ENCODE measurements at places on chromosomes 12 and 14. TPM values are rescaled to one million over a fixed set of nuclear protein-coding genes. Genes with fewer than 3 reads are reported as not detected.

The NPAS3 gene
- 4.5 TPM for polyA plus RNA-seq

The SLC4A8 gene
- 3.6 TPM for polyA plus RNA-seq

The GLIPR1L1 gene
- polyA plus RNA-seq, result not detected

The NDUFA12 gene
- 130 TPM for polyA plus RNA-seq

The LRRC23 gene
- 11.9 TPM for polyA plus RNA-seq

The AHNAK2 gene
- 33.5 TPM for polyA plus RNA-seq

- peak overlapping the region; percentile 75 for H3K27ac ChIP-seq
- H3K36me3 ChIP-seq, result peaks cover 56% of the 10 kb centered on the region
- DNase-seq, result peak; percentile 19
- H3K27me3 ChIP-seq, result no peaks in the 10 kb centered on the region
Measured at GRCh38 chr14:91996948-91997371, 42.9 kb downstream of the TRIP11 start.

DNA sequence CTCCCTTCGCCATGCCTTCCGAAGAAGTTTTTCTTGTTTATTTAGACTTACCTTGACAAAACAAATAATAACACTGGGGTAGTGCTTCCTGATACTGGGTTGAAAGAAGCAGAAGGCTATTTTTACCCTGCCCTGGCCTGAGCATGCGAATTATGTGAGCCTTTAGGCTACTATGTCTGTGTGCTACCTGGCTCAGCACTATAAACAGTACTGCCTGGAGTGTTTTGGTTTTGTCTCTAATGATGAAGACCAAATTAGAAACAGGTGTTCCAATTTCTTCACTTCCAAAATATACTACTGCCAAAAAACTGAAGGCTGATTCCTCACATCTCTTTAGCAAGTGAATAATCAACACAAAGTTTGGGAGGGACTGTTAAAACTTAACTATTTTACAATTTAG lies 7.6 kb upstream of the OVCH1 start:
- DNase-seq, result no peak
- no peak overlapping the region for H3K27ac ChIP-seq
- no peaks in the 10 kb centered on the region for H3K4me1 ChIP-seq
- H3K27me3 ChIP-seq, result no peaks in the 10 kb centered on the region
- no peaks in the 10 kb centered on the region for H3K36me3 ChIP-seq
- no peak overlapping the region for H3K4me3 ChIP-seq

DNA sequence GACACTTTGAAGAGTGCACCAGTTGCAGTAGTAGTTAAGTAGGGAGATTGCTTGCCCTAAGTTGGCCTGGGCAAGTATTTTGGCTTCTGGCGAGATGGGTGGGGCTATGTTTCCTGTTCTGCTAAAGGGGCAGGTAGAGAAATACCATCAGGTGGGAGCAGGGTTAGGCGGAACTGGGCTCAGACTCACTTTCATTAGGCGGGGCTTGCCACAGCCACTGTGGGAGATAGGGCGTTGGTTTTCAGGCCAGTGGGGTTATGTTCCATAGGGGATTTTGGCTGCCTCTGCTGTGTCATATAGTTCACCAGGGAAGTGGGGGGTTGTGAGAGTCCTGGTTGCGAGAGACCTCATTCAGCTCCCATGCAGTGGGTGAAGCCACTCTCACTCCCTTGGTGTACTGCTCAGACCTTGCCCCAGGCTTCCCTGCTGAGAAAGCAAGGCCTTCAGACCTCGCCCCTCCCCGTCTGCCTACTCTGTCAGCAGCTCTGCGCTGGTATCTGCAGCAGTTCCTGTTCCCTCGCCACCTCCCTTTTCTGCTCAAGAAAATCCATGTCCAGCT lies 43.3 kb downstream of the AEBP2 start:
- H3K4me1 ChIP-seq, result peaks cover 8% of the 10 kb centered on the region
- DNase-seq, result peak; percentile 20

DNA sequence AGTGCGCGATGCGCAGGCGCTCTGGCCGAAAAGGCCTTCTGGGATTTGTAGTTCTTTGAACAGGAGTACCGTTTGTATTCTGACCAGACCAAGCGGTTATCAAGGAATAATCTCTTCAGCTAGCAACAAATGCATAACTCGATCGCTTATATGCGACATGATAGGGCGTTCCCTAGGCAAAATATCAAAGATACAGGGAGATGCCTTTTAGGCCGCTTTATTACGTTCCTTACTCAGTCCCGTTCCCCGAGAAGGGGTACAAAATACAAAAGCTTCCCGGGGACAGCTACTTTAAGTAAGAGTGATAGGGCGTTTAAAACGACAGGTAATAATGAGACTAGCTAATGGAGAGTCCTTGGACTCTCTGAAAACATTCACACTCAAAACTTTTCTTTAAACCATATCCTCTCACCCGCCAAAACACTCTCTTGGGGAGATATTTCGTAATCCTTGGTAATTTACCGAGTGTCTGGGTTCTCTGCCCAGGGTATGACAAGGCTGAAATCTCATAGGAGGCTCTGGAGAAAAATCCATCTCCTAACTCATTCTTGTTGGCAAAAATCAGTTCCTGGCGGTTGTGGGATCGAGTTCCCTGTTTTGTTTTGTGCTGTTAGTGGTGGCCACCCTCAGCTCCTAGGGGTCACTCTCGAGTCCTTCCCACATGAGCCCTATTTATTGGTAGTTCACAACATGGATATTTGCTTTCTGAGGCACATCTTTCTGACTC lies 412 bp upstream of the SNW1 start:
- peaks cover 10% of the 10 kb centered on the region for H3K4me1 ChIP-seq
- peak overlapping the region; percentile 73 for H3K27ac ChIP-seq
- no peaks in the 10 kb centered on the region for H3K27me3 ChIP-seq
- H3K4me3 ChIP-seq, result peak overlapping the region; percentile 86

DNA sequence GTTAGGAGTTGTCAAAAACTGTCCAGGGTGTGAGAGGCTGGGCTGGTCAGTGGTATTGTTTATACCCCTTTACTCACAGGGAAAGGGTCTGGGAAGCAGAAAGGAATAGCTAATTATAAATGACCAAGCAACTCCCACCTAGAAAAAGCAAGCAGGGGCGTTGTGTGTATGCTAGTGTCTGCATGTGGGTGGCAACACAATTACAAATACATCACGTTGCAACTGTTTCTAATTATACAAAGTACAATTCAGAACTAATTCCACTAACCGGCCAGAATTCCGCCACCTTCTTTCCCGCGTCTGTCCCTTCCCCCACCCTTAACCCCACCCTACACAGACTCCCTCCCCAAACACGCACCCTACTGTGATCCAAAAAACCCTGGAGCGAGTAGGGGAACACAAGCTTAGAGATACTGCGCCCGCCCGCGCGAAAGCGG lies 2.2 kb downstream of the DPF3 start:
- no peak overlapping the region for H3K27ac ChIP-seq
- peaks cover 17% of the 10 kb centered on the region for H3K27me3 ChIP-seq

GRCh38 chr14:26810631-26811030 lies 212.8 kb upstream of the NOVA1 start:
- no peaks in the 10 kb centered on the region for H3K27me3 ChIP-seq
- H3K4me1 ChIP-seq, result no peaks in the 10 kb centered on the region
- DNase-seq, result no peak
- no peaks in the 10 kb centered on the region for H3K36me3 ChIP-seq
- H3K27ac ChIP-seq, result no peak overlapping the region

DNA sequence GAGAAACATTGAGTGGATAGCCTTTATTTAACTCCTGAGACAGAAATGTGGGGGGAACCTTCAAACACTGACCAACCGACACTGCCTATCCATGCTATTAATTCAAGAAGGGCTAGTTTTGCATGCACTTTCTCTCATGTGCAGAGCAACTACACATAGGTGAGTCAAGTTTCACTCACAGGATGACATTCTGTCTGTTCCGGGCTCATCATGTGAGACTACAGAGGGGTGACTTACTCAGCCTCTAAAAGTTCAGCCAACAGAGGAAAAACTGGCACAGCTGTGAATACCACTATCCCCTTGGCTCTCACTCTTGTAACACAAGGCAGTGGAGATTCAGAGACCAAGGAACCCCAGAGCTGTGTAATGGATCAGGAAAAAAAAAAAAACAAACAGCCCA lies 13.3 kb downstream of the BEST3 start:
- no peaks in the 10 kb centered on the region for H3K27me3 ChIP-seq
- H3K4me1 ChIP-seq, result peaks cover 20% of the 10 kb centered on the region
- no peak for DNase-seq
- no peak overlapping the region for H3K4me3 ChIP-seq
- no peaks in the 10 kb centered on the region for H3K36me3 ChIP-seq

DNA sequence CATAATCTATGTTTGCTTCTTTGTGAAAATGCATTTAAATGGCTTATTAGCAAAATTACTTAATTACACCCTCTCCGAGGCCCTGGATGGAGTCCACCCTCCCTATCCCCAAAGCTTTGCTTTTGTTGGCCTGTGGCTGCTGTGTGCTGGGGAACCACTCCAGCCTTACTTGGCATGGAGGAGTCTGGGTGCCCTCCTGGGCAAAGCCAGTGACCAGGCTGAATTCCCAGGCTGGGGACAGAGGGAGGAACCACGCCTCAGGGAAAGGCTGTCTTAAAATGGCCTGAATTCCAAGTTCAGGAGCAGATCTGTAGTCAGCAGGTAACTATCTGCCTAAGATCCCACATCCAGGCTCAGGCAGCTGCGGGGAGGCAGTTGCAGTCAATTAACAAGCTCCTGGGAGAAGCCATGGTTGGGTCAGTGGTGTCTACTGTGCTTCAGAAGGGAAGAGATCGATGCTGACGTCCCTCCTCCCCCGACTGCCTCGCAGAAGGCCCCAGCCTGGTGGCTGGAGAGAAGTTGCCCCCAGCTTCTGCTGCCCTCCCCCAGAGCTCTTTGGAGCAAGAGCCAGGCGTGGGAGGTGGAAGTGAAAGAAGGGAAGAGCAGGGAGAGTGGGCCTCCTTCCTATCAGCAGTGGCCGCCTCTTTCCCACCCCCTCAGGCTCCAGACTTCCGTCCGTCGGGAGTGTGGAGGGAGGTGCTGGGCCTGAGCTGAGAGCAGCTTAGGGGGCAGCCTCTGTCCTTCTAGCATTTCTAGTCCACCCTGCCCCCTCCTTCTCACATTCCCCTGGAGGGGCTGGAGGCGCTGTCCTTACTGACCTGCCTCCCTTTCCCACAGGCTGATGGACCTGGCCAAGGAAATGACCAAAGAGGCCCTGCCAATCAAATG lies 11.3 kb downstream of the VASH1 start:
- peaks cover 14% of the 10 kb centered on the region for H3K4me1 ChIP-seq
- no peaks in the 10 kb centered on the region for H3K27me3 ChIP-seq
- no peak overlapping the region for H3K4me3 ChIP-seq
- H3K27ac ChIP-seq, result peak overlapping the region; percentile 75
- H3K36me3 ChIP-seq, result no peaks in the 10 kb centered on the region

DNA sequence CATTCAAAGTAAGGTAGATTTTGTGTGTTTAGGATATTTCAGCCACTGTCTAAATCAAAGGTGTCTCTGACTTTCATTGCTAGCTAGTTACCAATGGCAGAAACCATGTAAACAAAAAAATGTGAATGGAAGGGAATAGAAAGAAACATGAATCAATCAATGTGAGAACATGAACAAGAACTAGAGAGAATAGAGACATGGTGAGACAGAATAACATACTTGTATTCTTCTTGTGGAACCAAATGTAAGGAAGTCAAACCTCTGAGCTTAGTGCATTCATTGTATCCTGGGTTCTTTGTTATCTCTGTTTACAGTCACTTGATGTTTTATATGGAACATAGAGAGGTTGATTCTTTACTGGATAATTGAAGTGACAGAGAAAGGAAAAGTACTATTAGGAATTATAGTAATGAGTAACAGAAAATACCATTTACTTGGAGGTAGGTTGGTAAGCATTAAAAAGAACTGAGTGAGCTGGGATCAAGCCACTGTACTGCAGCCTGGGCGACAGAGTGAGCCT lies 2.6 kb upstream of the WNK1 start:
- no peak overlapping the region for H3K4me3 ChIP-seq
- H3K27me3 ChIP-seq, result no peaks in the 10 kb centered on the region
- H3K4me1 ChIP-seq, result 0 out of 2 replicates have a peak, but pooled peaks cover 3% of the 10 kb centered on the region
- DNase-seq, result no peak

DNA sequence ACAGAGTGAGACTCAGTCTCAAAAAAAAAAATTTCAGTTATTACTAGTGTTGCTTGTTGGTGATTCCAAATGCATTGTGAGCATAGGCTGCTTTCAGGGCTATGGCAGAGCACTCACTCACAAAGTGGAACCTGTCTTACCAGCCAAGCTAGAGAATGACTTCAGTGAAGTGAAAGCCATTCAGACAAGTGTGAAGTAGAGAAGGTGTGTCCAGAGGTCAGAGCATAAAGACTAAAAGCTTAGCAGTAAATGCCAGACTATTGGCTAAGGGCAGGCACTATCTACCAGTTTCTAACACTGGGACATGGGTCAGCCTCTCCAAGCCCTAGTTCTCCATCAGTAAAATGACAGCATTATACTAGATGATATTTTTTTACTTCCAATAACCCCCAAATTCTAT lies 12.7 kb downstream of the PPP1R36 start:
- no peaks in the 10 kb centered on the region for H3K27me3 ChIP-seq
- H3K4me1 ChIP-seq, result peaks cover 3% of the 10 kb centered on the region
- no peak overlapping the region for H3K4me3 ChIP-seq
- H3K27ac ChIP-seq, result no peak overlapping the region
- no peak for DNase-seq

DNA sequence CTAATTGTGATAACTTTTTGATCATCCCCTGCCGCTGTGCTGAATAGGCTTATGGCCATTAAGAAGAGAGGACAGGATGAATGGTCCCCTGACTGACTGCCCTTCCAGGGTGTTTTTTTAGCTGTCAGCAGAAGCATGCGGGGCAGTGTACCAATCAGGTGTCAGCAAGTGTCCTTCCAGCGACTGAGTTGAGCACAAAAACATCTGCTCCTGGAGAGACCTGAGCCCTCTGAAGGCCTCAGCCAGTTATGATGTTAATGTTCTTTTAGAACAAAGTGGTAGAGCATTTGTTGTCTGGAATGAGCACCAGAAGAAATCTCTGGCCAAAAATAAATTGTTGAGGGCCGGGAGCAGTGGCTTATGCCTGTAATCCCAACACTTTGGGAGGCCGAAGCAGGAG lies 37.5 kb downstream of the P2RX7 start:
- no peaks in the 10 kb centered on the region for H3K36me3 ChIP-seq
- no peak for DNase-seq
- no peaks in the 10 kb centered on the region for H3K4me1 ChIP-seq
- H3K27me3 ChIP-seq, result no peaks in the 10 kb centered on the region

GRCh38 chr14:34425095-34425851 lies 36.8 kb downstream of the SPTSSA start:
- H3K27ac ChIP-seq, result no peak overlapping the region
- no peaks in the 10 kb centered on the region for H3K36me3 ChIP-seq
- no peak overlapping the region for H3K4me3 ChIP-seq
- DNase-seq, result no peak

- no peak overlapping the region for H3K27ac ChIP-seq
- no peak overlapping the region for H3K4me3 ChIP-seq
- H3K36me3 ChIP-seq, result no peaks in the 10 kb centered on the region
Measured at GRCh38 chr14:98955741-98956070, 316.3 kb downstream of the BCL11B start.

GRCh38 chr14:98140862-98141530 lies 1131.0 kb downstream of the BCL11B start:
- H3K4me3 ChIP-seq, result no peak overlapping the region
- H3K27ac ChIP-seq, result no peak overlapping the region
- H3K27me3 ChIP-seq, result no peaks in the 10 kb centered on the region
